Right lobe of liver (tissue), 6 donors: ENCODE measurements at places on chromosomes 2 and 18. TPM values are rescaled to one million over a fixed set of nuclear protein-coding genes. Genes with fewer than 3 reads are reported as not detected.

The MEX3C gene
- 12.8 TPM for total RNA-seq

The REG1A gene
- 0.58 TPM for total RNA-seq

The MYCN gene
- 0.32 TPM for total RNA-seq

The GLB1L gene
- total RNA-seq, result 3.1 TPM

The ASTL gene
- not detected for total RNA-seq

The BCL2L11 gene
- 6.5 TPM for total RNA-seq

The ATIC gene
- total RNA-seq, result 42.6 TPM

The CNTNAP5 gene
- not detected for total RNA-seq

The ZFAND2B gene
- 20.7 TPM for total RNA-seq

The SPATA3 gene
- not detected for total RNA-seq

GRCh38 chr18:56565551-56566345, 72.6 kb downstream of the TXNL1 start:
- no peaks in the 10 kb centered on the region for H3K27me3 ChIP-seq
- peaks cover 37% of the 10 kb centered on the region for H3K4me1 ChIP-seq
- no peaks in the 10 kb centered on the region for H3K36me3 ChIP-seq
- DNase-seq, result no peak
- H3K4me3 ChIP-seq, result no peak overlapping the region

GRCh38 chr2:19176977-19177376, 181.4 kb downstream of the OSR1 start:
- DNase-seq, result no peak
- no peak overlapping the region for H3K4me3 ChIP-seq
- H3K27ac ChIP-seq, result no peak overlapping the region
- H3K4me1 ChIP-seq, result no peaks in the 10 kb centered on the region
- H3K36me3 ChIP-seq, result no peaks in the 10 kb centered on the region

- H3K4me1 ChIP-seq, result no peaks in the 10 kb centered on the region
- no peak overlapping the region for H3K4me3 ChIP-seq
- no peaks in the 10 kb centered on the region for H3K36me3 ChIP-seq
- no peak for DNase-seq
- no peaks in the 10 kb centered on the region for H3K27me3 ChIP-seq
Measured at GRCh38 chr18:27599202-27599829, 414.2 kb upstream of the CHST9 start.

DNA sequence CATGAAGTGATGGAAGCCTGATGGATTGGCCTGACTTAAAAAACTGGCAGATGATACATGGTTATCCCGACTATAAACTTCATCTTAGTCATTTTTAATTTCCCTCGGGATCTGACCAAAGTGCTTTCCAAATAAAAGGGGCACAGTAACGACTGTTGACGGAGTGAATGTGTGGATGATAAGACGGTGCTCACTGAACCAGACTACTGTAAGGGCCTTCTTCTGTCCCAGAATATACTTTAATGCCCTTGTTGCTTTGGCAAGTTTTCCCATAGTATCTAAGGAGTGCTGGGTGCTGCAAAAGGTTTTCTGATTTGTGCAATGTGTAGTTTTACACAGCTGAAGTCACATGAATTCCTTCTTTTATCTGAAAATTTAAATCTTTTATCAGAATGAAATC, 373.5 kb downstream of the DSEL start:
- H3K27ac ChIP-seq, result no peak overlapping the region
- DNase-seq, result no peak
- H3K27me3 ChIP-seq, result no peaks in the 10 kb centered on the region
- H3K36me3 ChIP-seq, result no peaks in the 10 kb centered on the region

- no peak overlapping the region for H3K4me3 ChIP-seq
- H3K4me1 ChIP-seq, result no peaks in the 10 kb centered on the region
- no peaks in the 10 kb centered on the region for H3K36me3 ChIP-seq
- no peaks in the 10 kb centered on the region for H3K27me3 ChIP-seq
- no peak overlapping the region for H3K27ac ChIP-seq
Measured at GRCh38 chr2:206805887-206806607, 40.6 kb downstream of the FASTKD2 start.

GRCh38 chr2:60554646-60555065, 1.2 kb upstream of the BCL11A start:
- H3K4me1 ChIP-seq, result peaks cover 53% of the 10 kb centered on the region
- no peak for DNase-seq
- no peak overlapping the region for H3K27ac ChIP-seq
- H3K4me3 ChIP-seq, result peak overlapping the region; percentile 39
- H3K27me3 ChIP-seq, result peaks cover 26% of the 10 kb centered on the region
- H3K36me3 ChIP-seq, result no peaks in the 10 kb centered on the region

DNA sequence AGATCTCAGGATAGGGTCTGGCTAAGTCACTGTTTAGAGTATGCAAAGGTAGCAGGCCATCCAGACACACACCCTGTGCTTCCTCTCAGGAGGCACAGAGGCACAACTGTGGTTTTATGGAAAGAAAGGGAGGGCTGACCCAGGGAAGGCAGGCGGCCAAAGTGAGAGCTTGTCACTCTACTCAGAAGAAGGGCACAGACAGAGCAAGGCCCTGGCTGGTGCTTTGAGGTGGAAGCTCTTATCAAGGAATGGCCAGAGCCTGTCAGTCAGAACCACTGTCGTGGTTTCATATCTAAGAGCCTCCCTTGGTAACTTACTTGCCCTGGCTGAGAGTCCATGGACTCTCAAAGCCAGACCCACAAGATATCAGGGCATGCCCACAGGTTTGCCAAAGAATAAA, 40.7 kb downstream of the SLC9A2 start:
- no peak overlapping the region for H3K27ac ChIP-seq
- H3K4me1 ChIP-seq, result no peaks in the 10 kb centered on the region
- H3K27me3 ChIP-seq, result no peaks in the 10 kb centered on the region
- no peaks in the 10 kb centered on the region for H3K36me3 ChIP-seq
- no peak overlapping the region for H3K4me3 ChIP-seq

- H3K36me3 ChIP-seq, result no peaks in the 10 kb centered on the region
- H3K4me3 ChIP-seq, result no peak overlapping the region
- no peaks in the 10 kb centered on the region for H3K27me3 ChIP-seq
- DNase-seq, result no peak
Measured at GRCh38 chr2:223950448-223951347, 5.6 kb upstream of the WDFY1 start.

DNA sequence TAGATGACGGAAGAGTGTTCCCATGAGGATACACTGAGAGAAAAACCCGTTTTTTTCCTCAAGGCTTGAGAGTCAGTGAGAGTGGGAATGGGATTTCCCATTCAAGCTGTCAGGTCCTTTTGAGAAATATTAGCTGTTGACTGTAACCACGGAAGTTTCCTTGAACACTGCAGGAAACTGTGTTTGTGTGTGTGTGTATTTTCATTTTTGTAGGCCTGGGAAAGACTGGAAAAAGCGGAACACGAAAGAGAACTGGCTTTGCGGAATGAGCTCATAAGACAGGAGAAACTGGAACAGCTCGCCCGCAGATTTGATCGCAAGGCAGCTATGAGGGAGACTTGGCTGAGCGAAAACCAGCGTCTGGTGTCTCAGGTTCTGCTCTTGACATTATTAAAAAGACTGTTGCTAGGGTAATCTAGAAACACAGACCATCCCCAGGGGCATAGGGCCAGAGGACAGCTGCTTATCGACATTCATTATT, 98.8 kb upstream of the EML6 start:
- H3K36me3 ChIP-seq, result no peaks in the 10 kb centered on the region
- H3K27me3 ChIP-seq, result no peaks in the 10 kb centered on the region
- H3K4me1 ChIP-seq, result peaks cover 28% of the 10 kb centered on the region
- H3K27ac ChIP-seq, result peak overlapping the region; percentile 74
- DNase-seq, result no peak

- H3K27ac ChIP-seq, result no peak overlapping the region
- no peaks in the 10 kb centered on the region for H3K36me3 ChIP-seq
- no peak for DNase-seq
- no peak overlapping the region for H3K4me3 ChIP-seq
- no peaks in the 10 kb centered on the region for H3K4me1 ChIP-seq
- H3K27me3 ChIP-seq, result no peaks in the 10 kb centered on the region
Measured at GRCh38 chr2:85801871-85802270, 48.1 kb downstream of the ATOH8 start.

GRCh38 chr2:130869441-130870160, 32.9 kb downstream of the ARHGEF4 start:
- no peak overlapping the region for H3K4me3 ChIP-seq
- no peak overlapping the region for H3K27ac ChIP-seq
- H3K36me3 ChIP-seq, result no peaks in the 10 kb centered on the region
- H3K4me1 ChIP-seq, result no peaks in the 10 kb centered on the region
- DNase-seq, result no peak
- H3K27me3 ChIP-seq, result no peaks in the 10 kb centered on the region

DNA sequence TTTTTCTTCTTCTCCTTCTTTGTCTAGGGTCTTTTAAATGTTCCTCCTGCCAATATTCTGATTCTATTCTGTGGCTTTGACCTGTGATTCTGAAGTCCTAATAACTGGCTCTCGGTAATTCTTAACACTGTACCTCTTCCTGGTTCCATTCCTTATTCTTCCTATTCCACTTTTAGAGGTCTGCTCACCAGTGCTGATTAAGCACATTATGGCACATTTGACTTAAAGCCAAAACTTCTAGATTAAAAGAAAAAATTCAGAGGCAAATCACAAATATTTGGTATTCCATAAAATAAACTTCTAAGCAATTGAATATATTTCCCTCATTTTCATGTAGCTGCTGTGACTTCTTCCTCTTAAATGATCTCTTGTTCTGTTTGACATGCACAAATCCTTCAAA, 47.5 kb downstream of the NXPH2 start:
- no peaks in the 10 kb centered on the region for H3K36me3 ChIP-seq
- H3K4me1 ChIP-seq, result no peaks in the 10 kb centered on the region
- no peak for DNase-seq
- H3K27ac ChIP-seq, result no peak overlapping the region

GRCh38 chr2:226491112-226491511, 308.5 kb downstream of the IRS1 start:
- H3K4me3 ChIP-seq, result no peak overlapping the region
- no peak overlapping the region for H3K27ac ChIP-seq
- H3K27me3 ChIP-seq, result no peaks in the 10 kb centered on the region
- no peaks in the 10 kb centered on the region for H3K4me1 ChIP-seq

GRCh38 chr2:104164721-104165252, 689.1 kb upstream of the POU3F3 start:
- no peak for DNase-seq
- H3K27ac ChIP-seq, result no peak overlapping the region

DNA sequence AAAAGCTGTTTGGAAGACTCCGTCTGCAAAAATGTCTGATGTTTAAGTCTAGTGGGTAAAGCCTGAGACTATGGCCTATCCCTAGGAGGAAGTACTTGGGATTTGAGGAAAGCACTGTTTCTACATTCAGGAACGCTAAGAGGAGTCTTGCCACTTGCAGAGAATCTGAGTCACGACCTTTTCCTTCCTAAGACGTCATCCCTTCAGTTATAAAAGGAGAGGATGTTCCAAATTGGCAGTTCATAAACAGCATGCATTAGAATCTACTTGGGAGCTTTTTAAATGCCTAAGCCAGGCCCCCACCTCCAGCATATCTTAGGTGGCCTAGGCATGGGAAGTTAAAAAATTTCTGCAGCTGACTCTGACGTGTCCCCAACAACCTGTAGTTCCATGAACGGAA, 125.9 kb downstream of the TTC32 start:
- no peak overlapping the region for H3K4me3 ChIP-seq
- H3K4me1 ChIP-seq, result no peaks in the 10 kb centered on the region
- no peak overlapping the region for H3K27ac ChIP-seq
- no peaks in the 10 kb centered on the region for H3K27me3 ChIP-seq
- H3K36me3 ChIP-seq, result no peaks in the 10 kb centered on the region
- no peak for DNase-seq

DNA sequence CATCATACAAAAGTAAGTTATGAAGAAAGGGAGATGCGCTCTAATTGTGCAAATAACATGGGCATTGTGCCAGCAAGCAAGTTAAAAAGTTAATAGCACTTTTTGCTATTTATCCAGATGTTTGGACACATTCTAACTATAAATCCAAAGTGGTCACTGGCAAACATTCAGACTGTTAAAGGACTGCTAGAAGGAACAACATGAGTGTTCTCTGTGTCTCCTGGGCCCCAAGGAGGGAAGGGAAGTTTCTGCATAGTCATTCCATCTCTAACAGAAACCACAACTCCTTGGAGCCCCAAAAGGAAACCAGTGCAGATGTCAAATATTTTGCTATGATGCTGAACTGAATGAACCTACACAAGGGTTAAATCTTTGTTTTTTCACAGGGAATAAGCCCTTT, 213.3 kb upstream of the HNRNPA3 start:
- H3K27me3 ChIP-seq, result no peaks in the 10 kb centered on the region
- H3K36me3 ChIP-seq, result no peaks in the 10 kb centered on the region
- DNase-seq, result no peak
- no peak overlapping the region for H3K27ac ChIP-seq

DNA sequence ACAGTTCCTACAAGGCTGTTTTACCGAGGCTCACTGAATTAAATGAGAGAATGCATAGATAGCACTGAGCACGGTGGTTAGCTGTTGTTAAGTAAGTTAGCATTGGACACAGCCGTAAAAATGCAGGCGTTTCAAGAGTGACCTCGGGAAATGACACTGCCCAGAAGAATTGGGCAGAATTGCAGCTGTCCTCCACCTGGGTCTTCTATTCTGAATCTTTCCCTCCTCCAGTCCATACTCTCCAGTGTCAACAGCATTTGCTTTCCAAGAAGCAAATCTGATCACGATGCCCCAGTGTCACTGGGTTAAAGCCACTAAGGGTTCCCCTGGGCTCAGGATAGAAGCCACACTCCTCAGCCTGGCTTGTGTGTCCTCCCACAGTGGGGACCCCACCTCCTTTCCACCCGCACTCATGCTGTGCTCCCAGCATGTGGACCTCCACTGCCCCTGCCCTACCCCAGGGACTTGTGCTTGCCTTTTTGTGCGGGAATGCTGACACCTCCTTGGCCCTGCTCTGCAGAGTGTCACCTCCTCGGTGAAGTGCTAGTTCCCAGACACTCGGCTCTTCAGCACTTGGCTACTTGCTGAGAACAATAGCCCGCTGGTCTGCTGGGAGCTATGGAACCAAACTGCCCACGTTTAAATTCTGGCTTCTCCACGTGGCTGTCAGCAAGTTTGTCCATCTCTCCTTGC, 135.0 kb downstream of the ANTXR1 start:
- H3K27me3 ChIP-seq, result no peaks in the 10 kb centered on the region
- no peak overlapping the region for H3K27ac ChIP-seq
- no peaks in the 10 kb centered on the region for H3K36me3 ChIP-seq
- no peak for DNase-seq
- H3K4me3 ChIP-seq, result no peak overlapping the region

- H3K36me3 ChIP-seq, result no peaks in the 10 kb centered on the region
- H3K27ac ChIP-seq, result no peak overlapping the region
- no peak for DNase-seq
- H3K27me3 ChIP-seq, result no peaks in the 10 kb centered on the region
Measured at GRCh38 chr2:144712550-144712940, 192.6 kb upstream of the ZEB2 start.

GRCh38 chr2:215870088-215870490, 143.3 kb downstream of the MREG start:
- H3K4me1 ChIP-seq, result no peaks in the 10 kb centered on the region
- no peaks in the 10 kb centered on the region for H3K36me3 ChIP-seq
- H3K4me3 ChIP-seq, result no peak overlapping the region
- DNase-seq, result no peak
- no peaks in the 10 kb centered on the region for H3K27me3 ChIP-seq
